ENCODE measurements at places on chromosomes 2 and 18. TPM values are rescaled to one million over a fixed set of nuclear protein-coding genes. Genes with fewer than 3 reads are reported as not detected.

Gene ICOS
- not detected for total RNA-seq

DNA sequence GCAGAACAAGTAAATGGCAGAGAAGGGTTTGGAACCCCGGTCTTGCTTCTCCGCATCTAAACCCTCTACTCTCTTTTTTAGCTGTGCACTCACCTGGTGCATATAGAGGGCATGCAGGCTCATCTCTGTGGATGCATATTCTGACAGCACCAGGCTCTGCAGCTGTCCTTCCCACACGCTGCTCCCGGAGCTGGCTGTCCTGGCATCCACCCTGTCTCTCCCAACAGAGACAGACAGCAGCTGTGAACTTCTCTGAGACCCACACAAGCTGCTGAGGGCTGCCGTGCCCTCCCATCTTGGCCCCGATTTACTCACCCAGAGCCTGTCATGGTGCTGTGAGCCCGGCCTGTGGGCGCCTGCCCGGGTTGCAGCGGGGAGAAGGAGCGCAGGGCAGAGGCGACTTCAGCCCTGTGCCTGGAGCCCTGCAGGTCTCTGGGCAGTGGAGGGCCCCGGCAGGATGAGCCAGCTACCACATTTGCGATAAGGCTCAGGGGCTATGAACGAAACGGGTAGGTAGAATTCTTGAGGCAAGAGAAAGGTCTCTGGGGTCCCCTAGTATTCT lies 3.3 kb upstream of the ABCB6 start:
- no peak for DNase-seq

DNA sequence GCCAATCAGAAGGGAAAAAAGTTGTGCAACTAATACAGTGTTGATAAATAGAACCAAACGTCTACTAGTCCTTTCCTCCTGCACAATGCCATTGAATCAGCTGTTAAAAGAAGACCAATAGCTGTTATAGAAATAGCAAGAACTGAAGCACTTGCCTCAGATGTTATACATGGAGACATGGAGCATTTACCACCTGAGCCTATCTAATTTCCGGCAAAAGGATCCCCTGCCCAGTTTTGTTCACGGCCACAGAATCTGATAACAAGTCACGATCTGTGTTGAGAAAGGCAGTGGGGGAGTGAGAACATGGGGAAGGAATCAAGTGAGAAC lies 285.4 kb downstream of the ZEB2 start:
- DNase-seq, result no peak

DNA sequence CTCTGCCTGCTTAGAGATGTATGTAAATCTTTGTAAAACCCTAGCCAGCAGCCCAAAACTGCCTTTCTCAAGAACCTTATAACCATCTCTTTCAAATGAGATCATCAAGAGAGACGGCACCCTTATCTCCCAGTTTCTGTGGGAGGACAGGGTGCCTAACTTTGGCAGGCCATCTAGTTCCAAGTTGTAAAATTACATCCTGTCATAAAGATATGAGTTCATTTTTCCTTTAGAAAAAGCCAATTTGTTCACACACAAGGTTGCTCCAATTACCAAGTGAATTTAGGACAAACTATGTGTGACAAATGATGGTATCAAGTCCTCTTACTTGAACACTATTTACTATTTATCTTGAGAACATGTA lies 65.3 kb downstream of the MEMO1 start:
- no peak for DNase-seq

Gene PARD6G
- 1.2 TPM for total RNA-seq

- DNase-seq, result no peak
These were observed 127.1 kb downstream of the GREB1L start for GRCh38 chr18:21369146-21369545.

DNA sequence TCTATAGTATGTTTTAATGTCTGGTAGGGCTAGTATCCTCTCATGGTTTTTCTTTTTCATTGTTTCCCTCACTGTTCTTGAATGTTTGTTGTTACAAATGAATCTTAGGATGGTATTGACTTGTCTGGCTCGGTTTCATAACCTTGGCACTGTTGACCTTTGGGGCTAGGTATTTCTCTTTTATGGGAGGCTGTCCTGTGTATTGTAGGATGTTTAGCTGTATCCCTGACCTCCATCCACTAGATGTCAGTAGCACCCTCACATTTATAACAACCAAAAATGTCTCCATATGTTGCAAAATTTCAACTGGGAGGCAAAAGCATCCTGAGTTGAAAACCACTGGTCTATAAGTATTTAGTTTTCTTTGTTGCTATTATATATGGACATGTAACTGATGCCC lies 7.0 kb upstream of the AOX1 start:
- no peak for DNase-seq

Gene TRIB2
- 28.8 TPM for total RNA-seq

- DNase-seq, result no peak
These were observed 525.0 kb upstream of the TCF4 start for GRCh38 chr18:56112984-56113383.

Gene SERPINB7
- not detected for total RNA-seq

Gene SCN2A
- total RNA-seq, result 0.12 TPM

Gene GATA6
- 54.6 TPM for total RNA-seq

Gene R3HDM1
- 10.7 TPM for total RNA-seq

Gene SOX11
- 0.64 TPM for total RNA-seq

GRCh38 chr2:73418343-73418742 lies 32.7 kb downstream of the ALMS1 start:
- DNase-seq, result peak; percentile 65

- no peak for DNase-seq
These were observed 61.7 kb downstream of the MRPL35 start for GRCh38 chr2:86260978-86261377.

Gene ZBTB14
- 7.5 TPM for total RNA-seq

Gene GALR1
- total RNA-seq, result not detected
